ENCODE measurements at places on chromosomes 3 and 15.

GRCh38 chr3:23376516-23377248 is 173.6 kb downstream of the UBE2E2 start:
- ATAC-seq: no peak

- no peak for ATAC-seq
Observed at GRCh38 chr3:171966533-171967136, 72.7 kb upstream of the FNDC3B start.

GRCh38 chr15:33500432-33501195 is 189.8 kb downstream of the RYR3 start:
- no peak for ATAC-seq

- ATAC-seq: no peak
Observed at GRCh38 chr15:25090073-25090733, 135.4 kb downstream of the SNRPN start.

GRCh38 chr3:122305818-122306621 is 19.0 kb upstream of the CSTA start:
- ATAC-seq: no peak

DNA sequence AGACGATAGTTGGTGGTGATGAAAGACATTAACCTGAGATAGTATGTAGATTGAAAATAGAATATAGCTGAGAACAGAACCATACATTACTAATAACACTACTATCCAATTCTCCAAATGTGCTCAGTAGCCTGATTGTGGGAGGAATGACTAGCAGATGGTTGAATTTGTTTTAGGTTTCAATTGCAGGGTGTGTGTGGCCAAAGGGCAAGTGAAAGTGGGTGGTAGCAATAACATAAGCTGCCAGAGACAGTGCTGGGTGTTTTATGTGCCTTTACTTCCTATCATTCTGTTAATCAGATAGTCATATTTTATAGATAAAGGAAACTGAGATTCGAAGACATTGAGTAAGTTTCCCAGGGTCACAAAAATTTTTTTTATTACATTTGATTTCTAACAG is 249.5 kb upstream of the ARL6 start:
- ATAC-seq: no peak

DNA sequence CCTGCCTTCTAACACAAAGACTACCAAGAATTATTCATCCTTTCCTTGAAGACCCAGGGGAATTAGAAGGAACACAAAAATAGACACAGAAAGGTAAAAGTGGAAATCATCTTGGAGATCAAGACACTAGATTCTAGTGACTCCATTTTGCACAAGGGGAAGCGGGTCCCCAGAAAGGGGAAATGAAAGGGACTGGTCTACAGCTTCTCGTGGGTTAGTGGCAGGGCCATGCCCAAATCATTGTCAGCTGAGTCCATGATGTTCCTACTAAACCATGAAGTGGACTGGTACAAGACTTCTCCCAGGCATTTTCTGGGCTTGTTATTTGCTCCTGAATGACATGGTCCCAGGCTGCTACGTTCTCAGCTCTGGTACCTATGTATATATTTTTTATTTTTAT is 230.7 kb upstream of the TPRG1 start:
- ATAC-seq: no peak

DNA sequence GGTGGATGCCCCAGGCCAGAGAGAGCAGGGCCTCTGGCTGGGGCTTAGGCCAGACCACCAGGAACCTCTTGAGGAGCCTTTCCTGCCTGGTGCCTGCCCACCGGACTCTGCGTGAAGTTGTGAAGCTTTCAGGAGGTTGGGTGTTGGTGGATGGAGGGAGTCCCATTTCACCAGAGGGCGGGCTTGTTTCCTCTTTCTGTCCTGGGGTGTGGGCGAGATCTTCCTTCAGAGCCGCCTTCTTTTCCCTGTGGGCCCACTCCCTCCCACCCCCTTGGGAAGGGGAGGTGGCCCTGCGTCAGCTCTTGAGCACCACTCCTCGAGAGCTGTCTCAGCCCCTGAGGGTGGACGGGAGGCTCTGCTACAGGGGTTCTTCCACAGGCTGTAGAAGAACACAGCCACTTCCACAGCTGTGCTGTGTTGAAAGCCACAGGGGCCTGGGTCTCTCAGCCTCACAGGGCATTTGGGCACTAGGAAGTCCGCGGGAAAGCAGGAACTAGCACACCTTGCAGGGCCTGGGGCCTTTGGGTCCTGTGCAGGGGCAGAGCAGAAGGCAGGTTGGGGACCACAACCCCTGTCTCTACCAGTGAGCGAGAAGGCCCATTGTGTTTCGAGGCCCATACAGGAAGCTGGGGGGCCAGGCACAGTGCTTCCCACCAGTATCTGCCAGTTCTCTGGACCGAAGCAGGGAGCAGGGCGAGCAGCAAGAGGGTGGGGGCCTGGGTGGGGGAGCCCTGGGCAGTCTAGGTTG is 2.1 kb downstream of the AMIGO3 start:
- no peak for ATAC-seq

DNA sequence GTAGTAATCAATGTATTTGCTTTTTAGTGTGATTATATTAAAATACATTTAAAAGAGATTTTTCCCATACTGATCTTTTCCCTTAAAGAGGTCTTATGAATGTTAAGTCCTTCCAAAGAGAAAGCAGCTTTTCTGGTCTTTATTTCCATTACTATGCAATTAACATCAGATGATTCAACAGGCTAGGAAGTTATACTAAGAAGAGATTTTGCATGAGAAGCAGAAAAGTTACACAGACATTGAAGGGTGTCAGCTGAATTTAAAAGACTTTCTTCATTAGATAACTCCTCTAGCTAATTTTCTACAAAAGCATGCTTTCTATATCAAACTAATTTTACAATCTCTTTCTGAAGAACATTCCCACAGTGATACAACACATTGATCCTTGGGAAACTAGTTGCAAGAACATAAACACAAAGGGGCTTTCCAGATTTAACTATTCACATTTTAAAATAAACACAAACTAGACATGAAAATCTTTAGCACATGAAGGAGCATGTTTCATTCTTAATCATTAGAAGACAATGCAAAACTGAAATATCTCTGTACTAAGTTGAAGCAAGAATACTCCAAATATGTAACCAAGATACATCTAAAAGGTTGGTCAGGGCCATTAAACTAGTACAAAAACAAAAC is 965.8 kb downstream of the ROBO1 start:
- ATAC-seq: no peak

- no peak for ATAC-seq
Observed at GRCh38 chr3:187709155-187709554, 6.8 kb upstream of the RTP2 start.

- ATAC-seq: no peak
Observed at GRCh38 chr15:26562336-26562735, 210.5 kb downstream of the GABRB3 start.

- ATAC-seq: no peak
Observed at GRCh38 chr3:127488141-127488672, 102.3 kb downstream of the TPRA1 start.

DNA sequence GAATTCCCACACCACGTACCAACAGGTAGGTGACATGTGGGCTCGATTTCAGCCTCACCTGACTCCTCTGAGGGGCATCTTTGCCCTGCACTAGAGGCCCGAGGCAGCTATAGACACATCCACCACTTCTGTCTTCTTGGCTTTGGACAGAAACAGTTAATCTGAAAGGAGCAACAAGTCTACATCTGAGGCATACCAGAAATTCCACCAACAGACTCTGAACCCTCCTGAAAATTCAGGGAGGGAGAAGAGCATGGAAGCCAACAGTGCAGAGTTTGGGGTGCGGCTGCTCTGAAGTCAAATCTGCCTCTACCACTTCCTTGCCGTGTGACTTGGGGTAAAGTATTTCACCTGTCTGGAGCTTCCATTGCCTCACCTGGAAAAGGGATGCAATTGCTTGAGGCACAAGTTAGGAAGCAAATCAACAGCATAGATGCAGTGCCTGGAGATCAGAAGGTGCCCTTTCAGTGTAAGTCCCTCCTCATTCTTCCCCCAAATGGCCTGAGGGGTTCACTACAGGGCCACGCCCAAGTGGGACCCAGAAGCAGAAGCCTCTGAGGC is 119.8 kb downstream of the SHQ1 start:
- no peak for ATAC-seq

DNA sequence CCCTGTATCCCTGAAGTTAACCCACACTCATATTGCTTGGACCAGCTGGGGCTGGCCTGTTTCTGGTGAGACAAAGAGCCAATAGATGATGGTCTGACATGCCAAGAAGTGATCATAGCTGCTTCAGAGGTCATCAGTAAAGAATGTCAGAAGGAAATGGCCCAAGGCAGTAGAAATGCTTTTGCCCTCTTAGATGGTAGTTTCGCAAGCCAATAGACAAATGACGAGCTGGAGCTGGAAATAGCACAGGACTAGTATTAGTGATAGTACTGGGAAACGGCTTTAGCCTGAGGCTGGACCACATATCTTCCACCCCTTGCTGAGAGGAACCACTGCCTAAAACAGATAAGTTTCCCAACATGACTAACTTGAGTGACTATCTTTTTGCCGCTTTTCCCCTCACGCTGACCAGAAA is 176.1 kb upstream of the THBS1 start:
- ATAC-seq: no peak

DNA sequence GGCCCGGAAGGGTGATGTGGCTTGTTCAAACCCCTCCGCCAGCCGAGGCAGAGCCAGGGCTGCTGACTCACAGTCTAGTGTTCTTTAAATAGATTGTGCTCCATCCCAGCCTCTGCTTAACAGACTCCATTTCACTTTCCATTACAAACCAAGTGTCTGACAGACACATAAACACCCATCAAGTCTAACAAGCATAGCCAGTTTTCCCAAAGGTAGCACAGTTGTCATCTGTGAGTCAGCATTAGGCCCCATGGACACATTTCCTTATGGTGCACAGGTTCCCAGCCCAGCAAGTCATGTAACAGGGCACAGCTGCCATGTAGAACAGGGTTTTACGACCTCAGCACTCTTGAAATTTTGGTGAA is 109.9 kb upstream of the RAP2B start:
- no peak for ATAC-seq

GRCh38 chr3:72065236-72065635 is 280.3 kb upstream of the PROK2 start:
- ATAC-seq: no peak

GRCh38 chr3:49669352-49669751 is 4.8 kb upstream of the APEH start:
- ATAC-seq: no peak

DNA sequence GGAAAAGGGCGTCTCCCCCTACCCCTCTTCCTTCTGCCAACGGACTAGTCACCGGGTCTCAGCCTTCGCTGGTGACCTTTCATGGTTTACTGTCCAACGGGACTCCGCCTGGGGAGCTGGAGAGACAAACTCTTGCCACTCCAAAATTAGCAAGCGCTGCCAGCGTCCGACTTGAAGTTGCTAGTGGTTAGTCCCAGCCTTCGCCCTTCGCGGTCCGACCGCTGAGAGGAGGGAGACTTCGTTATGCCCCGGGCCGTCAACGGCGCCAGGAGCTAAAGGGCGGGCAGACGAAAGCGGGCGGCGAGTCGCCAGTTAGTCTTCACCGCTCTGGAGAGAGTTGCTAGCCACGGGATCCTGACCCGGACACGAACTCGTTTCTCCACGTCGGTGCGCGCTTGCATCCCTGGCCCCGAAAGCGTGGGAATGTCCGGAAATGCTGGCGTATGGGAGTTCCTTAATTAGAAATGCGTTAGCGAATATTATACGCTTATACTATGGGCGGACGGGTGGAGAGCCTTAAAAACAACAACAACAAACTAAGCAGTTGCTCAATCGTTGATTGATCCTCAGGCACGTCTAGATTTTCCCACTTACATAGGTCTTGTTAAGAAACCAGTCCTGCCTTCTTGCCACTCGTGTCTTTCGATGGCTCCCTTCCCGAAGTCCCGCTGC is 716 bp downstream of the SMC4 start:
- ATAC-seq: no peak
